ENCODE measurements at places on chromosomes 1 and 21.

GRCh38 chr1:156957634-156958033 lies 37.2 kb downstream of the LRRC71 start:
- DNase-seq, result no peak

DNA sequence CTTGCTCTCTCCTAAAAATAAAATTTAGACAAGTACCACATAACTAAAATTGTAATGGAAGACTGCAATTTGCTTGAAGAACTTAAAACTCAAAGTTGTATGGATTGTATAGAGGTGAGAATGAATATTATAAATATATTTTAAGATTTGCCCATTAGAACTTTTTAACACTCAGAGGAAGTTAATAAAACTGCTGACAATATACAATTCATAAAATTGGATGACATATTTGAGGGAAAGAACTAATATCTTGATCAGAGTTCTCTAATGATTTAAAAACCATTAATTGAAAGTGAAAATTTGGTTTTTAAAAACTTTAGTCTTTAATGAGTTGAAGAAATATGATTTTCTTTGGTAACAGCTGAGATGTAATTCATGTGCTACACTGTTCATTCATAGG lies 20.9 kb downstream of the TTC3 start:
- DNase-seq, result no peak

GRCh38 chr1:75171876-75172275 lies 37.7 kb downstream of the LHX8 start:
- DNase-seq, result no peak

GRCh38 chr1:96568639-96569038 lies 152.9 kb upstream of the PTBP2 start:
- no peak for DNase-seq

GRCh38 chr1:212853658-212854057 lies 4.4 kb upstream of the FLVCR1 start:
- DNase-seq, result no peak

All from cortex of kidney (tissue), 1 donor.